ENCODE measurements at places on chromosomes 3 and 15.
A peak's percentile ranks its signal among the peaks of the same experiment; 100 is the strongest.

DNA sequence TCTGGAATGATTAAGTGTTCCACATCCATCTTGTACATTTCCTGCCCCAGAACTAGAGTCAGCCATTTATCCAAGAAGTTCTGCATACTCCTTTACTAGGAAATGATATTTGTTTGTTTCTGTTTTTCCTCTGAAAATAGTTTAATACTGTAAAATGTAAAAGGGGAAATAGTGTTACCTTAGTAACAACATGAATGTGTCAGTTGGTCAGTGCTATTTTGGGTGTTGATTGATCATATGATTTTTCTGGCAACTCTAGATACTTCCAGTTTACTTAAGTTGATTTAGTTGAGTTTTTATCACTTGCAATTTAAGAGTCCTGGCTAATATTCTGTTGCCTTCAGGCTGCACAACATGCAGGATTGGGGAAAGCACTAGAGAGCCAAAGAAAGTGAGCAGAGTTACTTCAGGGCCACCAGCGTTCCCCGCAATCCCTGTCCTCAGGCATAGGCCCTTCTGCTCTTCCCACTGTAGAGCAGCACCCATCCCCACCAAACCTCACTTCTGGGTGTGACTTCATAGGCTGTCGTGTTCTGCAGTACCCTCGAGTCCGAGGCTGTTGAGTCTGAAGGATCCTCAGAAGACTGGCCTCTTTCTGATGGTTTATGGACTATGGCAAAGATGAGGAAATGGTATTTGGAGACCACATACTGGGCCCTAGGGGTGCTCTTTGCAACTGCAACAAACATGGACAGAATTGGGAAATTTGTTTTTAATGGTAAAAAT lies 69.0 kb downstream of the CHD2 start:
- no peak for DNase-seq

- DNase-seq, result no peak
Observed at GRCh38 chr3:194194757-194195085, 58.8 kb downstream of the HES1 start.

- DNase-seq, result no peak
Observed at GRCh38 chr3:143276592-143276991, 157.0 kb downstream of the CHST2 start.

- no peak for DNase-seq
Observed at GRCh38 chr15:62841269-62841628, 201.3 kb upstream of the TPM1 start.

DNA sequence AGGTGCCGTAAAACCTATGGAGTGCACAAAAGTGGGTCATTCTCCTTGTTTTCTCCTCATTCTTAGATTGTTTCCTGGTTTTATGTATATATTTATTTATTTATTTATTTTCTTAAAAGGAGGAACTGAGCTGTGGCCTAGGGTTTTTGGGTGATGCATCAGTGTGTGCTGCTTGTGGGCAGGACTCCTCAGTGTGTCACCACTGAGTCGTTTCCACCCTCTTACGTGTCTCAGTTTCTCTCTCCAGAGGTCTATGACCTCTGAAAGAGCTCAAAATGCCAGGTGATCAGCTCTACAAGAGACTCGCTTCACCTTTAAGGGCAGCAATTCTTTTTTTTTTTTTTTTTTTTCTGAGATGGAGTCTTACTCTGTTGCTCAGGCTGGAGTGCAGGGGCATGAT lies 72.9 kb downstream of the CD200 start:
- DNase-seq, result no peak

DNA sequence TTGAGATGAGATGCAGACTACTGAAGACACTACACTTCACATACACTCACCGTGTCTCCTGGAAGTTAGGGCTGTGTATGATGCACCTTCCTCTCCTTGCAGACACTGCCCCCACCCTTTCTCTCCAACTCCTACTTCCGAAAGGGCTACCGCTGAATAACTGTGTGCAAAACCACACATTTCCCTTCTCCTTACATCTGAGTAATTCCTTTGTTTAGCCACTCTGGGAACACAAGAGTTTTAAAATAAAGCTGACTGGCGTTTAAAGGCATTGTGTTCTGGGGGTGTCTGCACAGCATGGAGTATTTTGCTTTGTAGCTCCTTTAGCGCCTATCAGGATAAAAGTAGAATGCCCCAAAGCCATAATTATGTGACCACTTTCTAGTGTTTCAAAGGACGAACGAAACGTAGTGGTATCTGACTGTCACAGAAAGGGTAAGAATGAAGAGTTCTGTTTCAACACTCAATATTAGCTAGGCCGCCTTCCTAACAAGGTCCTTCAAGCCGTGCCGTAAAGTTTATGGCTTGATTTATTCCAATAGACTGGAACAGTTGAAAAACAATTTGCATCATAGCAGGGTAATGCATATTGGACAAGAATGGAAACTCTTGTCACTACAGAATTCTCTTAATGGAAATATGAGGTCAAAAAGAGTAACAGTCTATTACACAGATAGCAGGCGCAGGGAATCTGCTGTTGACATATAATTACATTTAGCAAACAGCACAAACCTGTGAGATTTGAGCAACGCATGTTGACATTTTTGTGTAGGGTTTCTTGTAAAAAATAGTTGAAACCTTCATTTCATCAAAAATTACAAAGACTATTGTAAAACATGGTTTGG lies 619.9 kb downstream of the FOXP1 start:
- no peak for DNase-seq

DNA sequence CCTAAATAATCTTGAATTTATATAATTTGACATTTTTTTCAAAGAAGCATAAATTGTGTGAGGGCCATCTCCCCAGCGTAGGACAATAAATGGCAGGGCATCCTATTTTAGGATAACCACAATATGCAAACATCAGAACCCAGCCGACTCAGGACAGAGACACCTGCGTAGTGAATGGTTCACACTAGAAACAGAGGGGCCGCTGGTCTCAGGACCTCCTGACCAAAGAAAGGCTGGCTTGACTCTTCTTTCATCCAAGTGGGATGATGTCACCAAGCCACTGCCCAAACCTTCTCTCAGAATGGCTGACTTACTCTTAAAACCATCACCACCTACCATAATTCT lies 162.1 kb downstream of the FOXP1 start:
- DNase-seq, result no peak

- no peak for DNase-seq
Observed at GRCh38 chr3:184282941-184283340, 7.1 kb downstream of the ECE2 start.

GRCh38 chr15:40051616-40052415 lies 12.8 kb upstream of the SRP14 start:
- DNase-seq, result no peak

DNA sequence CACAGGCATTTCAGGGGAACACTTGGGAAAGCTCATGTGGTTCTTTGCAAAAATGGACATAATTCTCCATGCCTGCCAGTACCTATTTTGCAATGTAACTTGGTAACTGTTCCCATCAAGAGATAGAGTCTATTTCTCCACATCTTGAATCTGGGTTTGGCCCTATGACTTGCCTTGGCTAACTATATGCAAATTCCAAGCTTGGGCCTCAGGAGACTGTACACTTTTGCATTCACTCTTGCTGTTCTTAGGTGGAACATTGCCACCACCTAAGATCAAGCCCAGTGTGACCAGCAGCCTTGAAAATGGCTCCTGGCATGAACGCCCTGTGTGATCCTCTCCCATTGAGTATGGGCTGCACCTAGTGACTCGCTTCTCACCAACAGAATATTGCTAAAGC lies 19.8 kb upstream of the SMAD6 start:
- no peak for DNase-seq

DNA sequence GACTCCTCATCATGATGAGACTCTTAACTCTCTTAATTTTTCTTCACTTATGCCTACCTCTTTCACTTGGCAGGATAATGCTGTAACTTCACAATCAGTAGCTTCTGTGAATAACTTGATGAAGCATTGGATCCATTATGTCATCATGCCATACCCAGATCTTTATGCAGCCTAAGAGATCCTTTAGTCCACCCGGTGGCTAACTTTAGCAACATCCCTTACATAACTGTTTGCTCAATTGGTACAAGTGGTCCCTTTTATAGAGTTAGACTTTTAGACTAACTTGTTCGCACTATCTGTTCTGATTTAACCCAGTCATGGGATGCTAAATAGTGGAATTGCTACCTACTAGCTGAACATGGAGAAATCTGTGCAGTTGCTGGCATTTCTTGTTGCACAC lies 184.5 kb downstream of the USP13 start:
- DNase-seq, result no peak

DNA sequence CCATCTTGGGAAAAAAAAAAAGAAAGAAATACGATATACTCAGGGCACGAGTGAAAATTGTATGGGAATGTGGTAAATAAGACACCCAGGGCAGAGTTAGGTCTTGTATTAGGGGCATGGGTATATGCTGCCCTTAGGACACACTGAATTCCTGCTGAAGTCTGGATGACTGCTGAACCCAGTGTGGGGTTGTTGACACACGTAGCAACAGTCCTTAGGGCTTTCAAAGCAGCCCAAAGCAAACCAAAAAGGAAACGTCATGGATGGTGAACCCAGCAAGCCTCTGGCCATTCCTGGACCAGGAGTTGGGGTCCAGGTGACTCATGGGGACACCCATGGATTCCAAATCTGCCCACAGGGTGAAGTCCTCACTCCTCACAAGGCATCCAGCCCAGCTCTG lies 27.1 kb upstream of the SEMA3F start:
- DNase-seq, result no peak

GRCh38 chr3:50246517-50246954 lies 10.5 kb downstream of the GNAI2 start:
- peak; percentile 67 for DNase-seq

GRCh38 chr3:88732186-88732585 lies 375.2 kb upstream of the EPHA3 start:
- no peak for DNase-seq

DNA sequence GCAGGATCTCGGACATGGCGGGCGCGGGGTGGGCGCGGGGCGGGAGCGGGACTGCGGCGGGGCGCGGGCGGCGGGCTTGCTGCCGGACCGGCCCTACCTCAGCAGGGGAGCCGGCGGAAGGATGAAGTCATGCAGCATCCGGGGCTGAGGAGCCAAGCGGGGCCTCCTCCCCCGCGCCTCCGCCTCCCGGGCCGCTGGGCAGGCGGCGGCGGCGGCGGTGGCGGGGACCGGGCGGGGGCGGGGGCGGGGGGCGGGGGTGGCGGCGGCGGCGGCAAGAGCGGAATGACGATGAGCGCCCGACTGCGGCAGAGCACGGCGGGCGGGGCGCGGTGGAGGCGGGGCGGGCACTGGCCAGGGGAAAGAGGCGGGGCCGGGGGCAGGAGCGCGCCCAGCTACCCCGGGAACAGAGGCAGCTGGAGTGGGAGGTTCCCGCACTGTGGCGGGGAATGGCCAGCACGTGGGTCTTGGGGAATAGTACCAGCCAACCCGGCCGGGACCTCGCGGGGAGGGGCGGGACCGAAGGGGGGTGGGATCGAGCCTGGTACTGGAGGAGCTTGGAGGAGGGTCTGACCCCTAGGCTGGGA lies at the start of gene CAMK2N2:
CAMK2N2 (minus strand) TSS at position 284 of the 584 bp plus-strand sequence; CDS start at position 16, 268 bp downstream.
- no peak for DNase-seq

GRCh38 chr15:48778331-48778730 lies 32.5 kb downstream of the CEP152 start:
- DNase-seq, result no peak

DNA sequence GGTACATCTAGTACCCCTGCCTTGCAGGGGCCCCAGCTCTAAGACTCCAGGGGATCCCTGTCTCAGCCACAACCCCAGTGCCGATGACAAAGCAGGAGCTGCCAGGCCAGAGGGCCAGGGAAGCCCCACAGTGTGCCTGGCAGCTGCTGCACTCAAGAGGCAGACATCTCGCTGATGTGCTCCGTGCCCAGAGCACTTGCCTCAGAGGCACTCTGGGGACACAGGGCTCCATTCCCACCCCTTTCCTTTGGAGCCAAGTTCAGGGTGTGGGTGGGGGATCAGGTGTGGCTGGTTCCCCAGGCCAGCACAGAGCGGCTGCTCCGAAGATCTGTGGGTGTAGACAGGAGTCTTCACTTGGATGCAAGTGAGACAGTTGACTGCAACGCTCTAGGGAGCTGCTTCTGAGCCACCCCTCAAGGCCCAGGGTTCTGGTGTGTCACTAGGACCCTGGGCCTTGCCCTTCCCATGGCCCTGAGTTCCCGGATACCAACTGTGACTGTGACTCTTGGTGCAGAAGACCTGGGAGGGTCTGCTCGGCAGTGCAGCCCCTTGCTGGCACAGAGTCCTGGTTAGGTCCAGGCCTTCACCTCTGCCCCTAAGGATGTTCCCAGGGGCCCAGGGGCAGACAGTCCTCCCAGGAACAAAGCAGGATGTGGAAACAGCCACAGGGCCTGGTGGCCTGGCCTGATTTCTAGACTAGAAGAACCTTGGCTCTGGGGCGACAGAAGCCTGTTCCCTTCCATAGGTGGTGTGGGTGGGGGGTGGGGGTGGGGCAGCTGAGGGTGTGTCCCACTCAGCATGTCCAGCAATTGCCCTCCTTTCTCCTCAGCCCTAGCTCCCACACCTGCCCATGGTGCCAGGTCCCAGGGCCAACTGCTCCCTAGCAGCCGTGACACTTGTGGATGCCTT lies 2.5 kb downstream of the NT5DC2 start:
- no peak for DNase-seq

DNA sequence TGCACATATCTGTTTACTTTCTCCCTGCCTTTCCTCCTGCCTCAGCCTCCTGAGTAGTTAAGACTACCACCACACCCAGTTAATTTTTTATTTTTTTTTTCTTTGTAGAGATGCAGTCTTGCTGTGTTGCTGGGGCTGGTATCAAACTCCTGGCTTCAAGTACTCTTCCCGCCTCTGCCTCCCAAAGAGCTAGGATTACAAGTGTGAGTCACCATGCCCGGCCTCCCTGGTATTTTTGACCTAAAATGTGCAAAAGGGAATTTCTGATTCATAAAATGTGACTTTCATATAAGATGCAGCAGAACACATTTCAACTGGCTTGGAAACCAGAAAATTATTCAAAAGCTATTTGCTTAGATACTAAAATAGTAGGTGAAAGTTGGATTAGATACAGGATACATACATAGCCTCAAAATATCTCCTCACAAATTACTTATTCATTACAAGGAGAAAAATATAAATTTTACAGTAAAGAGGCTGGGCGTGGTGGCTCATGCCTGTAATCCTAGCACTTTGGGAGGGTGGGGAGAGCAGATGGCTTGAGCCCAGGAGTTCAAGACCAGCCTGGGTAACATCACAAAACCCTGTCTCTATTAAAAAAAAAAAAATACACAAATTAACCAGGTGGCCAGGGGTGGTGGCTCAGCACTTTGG lies 32.0 kb downstream of the MAP4 start:
- DNase-seq, result no peak

DNA sequence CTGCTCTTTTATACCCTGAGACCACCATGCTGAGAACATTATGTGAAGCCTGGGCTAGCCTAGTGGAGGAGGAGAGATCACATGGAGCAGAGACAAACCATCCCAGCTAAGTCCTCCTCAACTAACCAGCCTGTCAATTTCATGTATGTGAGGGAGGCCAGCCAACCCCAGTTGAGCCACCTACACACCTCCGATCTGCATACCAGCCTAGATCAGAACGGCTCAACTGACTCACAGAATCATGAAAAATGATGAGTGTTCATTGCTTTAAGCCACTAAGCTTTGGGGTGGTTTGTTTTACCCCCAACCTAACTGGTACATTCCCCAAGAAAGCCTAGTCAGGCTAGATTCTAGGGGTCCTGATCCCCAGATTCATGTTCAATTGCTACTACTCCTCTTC lies 19.4 kb upstream of the CA12 start:
- DNase-seq, result no peak

- DNase-seq, result no peak
Observed at GRCh38 chr15:72961346-72961745, 90.9 kb upstream of the NEO1 start.
